ENCODE measurements at places on chromosomes 16 and 17.

GRCh38 chr17:75087558-75088453 is at the start of gene SLC16A5:
TSS of gene SLC16A5 (plus strand) at chr17:75087954. CDS start at chr17:75093637, 5,683 bp downstream.
- DNase-seq = peak; percentile 50

DNA sequence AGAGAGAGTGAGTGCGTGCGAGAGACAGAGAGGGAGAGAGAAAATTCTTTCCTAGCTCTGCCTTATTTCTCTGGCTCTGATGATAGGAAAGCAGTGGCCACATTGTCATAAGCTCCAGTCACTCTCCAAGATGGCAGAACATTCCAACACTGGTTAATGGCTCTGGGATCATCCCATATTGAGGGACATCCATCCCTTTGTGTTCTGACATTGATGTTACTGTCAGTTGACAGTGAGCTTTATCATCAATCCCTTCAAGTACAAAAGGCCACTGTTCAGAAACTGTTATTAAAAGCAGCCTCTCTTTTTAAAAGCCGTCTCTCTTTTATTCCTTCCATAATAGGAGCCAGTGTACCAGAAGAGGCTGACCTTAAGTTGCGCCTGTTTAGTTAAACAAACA is 1084.9 kb upstream of the RBFOX1 start:
- DNase-seq = no peak

DNA sequence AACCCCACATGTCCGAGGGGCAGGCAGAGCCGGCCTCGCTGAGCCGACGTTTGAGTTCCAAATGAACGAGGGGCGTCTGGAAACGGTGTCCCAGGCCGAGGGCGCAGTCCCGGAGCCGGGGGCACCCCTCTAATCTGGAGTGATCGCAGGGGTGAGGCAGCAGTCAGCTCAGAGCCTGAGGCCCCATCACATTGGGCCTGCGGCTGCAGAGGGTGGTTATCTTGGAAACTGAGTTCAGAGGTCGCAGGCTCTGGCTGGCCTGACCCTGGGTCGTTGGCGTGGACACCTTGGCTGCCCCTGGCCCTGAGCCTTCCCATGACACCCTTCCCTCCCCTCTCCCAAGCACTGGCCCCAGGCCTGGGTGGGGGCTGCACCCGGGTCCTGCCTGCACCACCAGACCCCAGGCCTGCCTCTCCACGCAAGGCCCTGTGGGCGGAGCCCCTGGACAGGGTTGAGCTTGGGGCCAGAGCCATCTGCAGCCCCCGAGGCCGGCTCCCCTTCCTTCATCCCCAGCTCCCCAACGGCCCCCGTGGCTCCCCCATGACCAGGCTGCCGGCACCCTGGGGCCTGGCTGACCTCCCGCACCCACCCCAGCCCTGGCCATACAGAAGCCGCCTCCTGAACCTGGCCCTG is 45.6 kb downstream of the ZFPM1 start:
- no peak for DNase-seq

DNA sequence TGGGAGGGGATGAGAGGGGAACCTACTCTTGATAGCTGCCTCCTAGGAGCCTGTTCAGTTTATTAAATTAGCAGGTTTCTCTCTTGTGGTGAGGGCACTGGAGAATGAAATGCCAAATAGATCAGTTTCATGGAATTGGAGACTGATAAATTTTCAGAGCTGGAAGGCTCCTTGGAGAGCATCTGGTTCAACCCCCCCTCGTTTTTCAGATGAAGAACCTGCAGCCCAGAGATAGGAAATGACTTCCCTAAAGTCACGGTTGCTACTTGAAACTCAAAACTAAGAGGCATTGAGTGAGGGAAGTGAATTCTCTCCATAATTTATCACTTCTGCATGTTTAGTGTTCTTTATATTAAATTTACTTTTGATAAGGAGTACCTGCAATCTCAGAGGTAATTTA is 366.0 kb upstream of the CCL2 start:
- no peak for DNase-seq

DNA sequence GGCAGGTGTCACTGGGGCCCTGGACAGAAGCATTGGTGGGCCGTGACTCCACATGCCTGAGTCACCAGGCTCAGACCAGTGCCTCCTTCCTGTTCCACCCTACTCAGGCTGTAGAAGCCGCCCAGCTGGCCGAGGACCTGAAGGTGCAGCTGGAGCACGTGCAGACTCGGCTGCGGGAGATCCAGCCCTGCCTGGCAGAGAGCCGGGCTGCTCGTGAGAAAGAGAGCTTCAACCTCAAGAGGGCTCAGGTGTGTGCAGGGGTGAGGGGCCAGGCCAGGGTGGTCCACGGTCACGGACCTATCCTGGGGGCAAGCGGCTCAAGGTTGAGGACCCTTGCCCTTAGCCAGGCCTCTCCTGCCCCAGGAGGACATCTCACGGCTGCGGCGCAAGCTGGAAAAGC is 9.6 kb downstream of the RNF40 start:
- DNase-seq = no peak

GRCh38 chr17:42704837-42705494 is 22.6 kb downstream of the CNTNAP1 start:
- no peak for DNase-seq

- DNase-seq = peak; percentile 28
Measured at GRCh38 chr17:62720126-62720850, 87.8 kb downstream of the MARCHF10 start.

GRCh38 chr16:47731252-47731651 is 270.1 kb downstream of the PHKB start:
- no peak for DNase-seq

- DNase-seq = no peak
Measured at GRCh38 chr17:76207275-76208059, 32.8 kb downstream of the RNF157 start.

DNA sequence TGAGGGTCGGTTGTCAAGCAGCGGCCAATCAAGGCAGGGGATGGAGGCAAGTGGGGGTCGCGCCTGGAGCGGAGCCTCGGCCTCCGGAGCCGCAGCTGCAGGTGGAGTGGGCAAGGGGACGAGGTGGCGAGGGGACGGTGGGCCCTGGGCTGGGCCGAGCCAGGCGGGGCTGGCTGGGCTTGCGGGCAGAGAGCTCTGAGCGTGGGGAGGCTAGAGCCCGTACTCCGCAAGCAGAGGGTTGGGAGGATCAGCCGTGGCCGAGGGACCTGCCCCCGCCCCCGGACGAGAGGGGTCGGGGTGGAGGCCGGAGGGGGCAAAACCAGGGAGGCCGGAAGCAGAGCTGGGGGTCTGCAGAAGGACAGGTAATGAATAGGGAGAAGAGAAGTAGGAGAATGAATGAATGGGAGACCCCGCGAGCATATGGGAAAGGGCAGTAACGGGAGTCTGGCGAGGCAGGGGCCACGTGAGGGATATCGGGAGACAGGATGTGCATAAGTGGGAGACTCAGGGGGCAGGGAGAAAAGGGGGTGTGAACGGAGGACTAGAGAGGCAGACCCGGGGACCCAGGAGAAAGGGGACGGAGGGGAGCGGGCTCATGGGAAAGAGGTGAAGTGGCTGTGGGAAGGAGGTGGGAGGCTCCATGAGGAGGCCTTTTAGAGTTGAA is at the start of gene KATNB1:
Gene KATNB1, plus strand, starts transcription at position 16 of the 664 bp plus-strand sequence. CDS start 1,474 bp downstream, outside the sequence.
- no peak for DNase-seq

DNA sequence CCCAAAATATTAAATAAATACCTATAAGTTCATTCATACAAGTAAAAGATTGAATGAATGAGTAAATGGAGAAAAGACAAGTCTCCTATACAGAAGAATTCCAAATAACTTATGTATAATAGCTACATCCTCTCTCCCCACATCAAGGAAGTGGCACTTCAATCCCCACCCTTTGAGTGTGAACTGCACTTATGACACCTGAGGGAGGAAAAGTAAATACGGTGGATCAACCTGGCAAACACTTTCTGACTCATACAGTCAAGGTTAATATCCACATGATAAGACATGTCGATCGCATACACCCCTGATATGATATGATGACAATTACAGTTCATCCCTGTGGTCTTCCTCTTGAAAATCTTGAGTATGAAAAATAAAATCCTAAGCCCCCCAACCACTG is 18.0 kb downstream of the SLFN12L start:
- no peak for DNase-seq

GRCh38 chr17:50094243-50094752 is 853 bp upstream of the PDK2 start:
- DNase-seq = peak; percentile 94

GRCh38 chr17:40491486-40491885 is 9.9 kb downstream of the TNS4 start:
- no peak for DNase-seq

DNA sequence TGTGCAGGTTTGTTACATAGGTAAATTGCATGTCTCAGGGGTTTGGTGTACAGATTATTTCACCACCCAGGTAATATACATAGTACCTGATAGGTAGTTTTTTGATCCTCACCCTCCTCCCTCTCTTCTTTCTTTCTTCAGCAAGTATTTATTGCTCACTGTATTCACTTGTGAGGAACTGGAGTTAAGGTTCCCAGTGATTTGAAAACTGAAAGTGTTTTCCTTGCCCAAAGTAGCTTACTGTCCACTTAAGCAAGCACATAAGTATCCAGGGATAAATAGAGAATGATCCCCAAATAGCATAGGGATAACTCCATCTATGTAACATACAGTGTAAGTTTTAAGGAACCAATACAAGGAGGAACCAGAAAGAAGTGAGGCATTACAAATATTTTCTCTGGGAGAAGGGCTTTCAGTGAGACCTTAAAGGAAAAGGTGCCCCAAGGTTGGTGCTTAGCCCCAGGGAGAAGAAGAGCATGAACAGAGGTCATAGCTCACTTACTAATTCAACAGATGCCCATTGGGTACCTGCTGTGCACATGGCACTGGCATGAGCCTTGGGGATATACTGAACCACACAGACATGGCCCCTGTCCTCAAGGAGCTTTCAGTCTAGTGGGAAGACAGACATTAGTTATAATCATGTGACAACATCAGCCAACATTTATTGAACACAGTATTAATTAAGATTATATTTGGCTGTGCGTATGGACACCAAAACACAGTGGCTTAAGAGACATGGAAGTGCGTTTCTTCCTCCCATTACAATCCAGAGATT is 17.0 kb downstream of the MYL4 start:
- no peak for DNase-seq

- no peak for DNase-seq
Measured at GRCh38 chr17:55327225-55328088, 62.7 kb downstream of the HLF start.

DNA sequence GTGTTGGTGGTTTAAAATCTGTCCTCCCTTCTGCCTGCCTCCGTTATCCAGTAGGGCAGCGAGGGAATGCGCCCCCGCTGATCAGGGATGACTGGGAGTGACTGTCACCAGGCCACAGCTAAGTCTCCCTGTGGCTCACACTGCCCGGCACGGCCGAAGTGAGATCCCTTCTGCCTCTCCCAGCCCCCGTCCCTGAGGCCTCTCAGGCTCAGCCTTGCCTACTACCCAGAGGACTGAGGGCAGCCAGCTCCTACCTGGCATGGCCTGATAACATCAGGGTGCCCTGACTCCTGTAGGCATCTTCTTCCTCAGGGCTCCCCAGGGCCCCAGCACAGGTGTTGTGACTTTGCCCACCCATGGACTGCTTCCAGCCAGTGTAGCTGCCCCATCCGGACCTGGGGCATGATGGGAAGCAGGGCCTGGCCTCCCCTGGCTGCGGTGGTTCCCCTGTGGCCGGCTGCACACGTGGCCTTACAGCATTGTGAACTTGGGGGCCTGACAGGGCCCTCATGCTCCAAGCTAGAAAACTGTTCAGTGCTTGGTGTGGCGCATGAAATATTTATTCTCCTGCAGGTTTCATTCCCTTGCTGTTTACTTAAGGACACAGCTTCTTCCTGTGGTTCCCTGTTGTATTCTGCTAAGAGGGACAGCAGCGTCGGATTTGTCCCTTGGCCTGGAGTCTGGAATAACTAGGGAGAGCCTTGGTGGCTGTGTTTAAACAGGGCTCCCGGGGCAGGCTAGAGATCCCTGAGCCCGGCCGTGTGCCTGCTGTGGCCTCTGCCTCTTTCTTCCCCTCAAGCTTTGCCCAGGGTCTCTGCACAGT is 30.0 kb downstream of the GINS2 start:
- no peak for DNase-seq

DNA sequence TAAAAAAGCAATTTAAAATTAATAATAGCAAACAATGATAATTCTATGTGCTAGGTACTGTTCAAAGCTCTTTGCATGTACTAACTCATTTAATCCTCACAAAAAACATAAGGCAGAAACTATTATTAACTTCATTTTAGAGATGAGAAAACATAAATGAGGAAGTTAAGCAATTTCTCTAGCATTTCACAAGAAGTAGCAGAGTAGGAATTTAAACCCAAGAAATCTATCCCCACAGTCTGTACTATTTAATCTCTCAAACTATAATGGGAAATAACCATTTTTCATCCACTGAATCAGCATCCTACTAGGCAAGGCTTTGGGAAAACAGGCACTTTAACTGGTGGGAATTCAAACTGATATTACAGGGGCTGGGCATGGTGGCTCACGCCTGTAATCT is 42.2 kb upstream of the INTS2 start:
- DNase-seq = no peak

DNA sequence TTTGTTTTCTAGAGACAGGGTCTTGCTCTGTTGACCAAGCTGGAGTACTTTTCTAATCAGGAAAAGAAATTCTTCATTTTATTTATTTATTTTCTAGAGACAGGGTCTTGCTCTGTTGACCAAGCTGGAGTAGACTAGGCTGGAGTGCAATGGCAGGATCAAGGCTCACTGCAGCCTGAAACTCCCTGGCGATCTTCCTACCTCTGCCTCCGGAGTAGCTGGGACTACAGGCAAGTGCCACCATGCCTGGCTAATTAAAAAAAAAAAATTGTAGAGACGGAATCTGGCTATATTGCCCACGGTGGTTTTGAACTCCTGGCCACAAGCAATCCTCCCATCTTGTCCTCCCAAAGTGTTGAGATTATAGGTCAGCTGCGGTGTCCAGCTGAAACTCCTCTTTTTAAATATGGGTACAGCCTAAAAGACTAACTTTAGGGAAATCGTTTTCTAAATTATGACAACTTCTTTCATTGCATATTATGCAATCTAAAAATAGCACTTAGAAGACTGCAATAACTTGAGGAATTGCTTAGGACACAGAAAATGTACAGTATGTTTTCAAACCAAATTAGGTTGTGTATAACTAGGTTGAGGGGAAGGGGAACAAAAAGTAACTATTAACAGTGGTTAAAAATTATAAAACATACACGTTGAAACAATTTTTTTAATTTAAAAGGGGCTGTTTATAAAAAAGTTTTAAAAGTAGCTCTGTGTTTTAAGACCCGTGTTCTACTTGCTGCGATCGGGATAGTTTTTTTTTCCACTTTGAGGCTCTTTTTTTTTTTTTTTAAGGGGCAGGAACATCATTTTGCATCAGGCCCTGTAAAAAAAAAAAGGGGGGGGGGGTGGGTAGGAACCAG is 4.7 kb downstream of the PRAC1 start:
- no peak for DNase-seq

DNA sequence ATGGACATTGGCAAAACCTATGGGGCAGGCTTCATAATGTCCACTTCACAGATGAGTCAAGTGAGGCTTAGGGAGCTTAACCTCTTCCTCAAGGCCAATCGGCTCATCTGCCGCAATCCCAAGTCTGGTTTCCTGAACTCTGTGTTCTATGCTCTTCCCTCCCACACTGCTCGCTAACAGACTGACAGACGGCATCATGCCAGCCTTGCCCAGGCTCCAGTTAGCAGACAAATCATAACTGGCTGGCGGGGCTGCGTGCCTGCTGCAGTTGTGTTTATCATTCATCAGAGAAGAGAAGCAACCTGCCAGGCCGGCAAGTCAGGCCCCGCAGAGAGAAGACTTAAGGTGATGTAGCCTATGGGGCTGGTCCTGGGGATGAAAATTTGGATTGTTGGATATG is 216.2 kb upstream of the ASIC2 start:
- no peak for DNase-seq

GRCh38 chr17:21078016-21078780 is 35.4 kb upstream of the USP22 start:
- DNase-seq = no peak
